ENCODE measurements at places on chromosomes 3 and 15. TPM values are rescaled to one million over a fixed set of nuclear protein-coding genes. Genes with fewer than 3 reads are reported as not detected.
A peak's percentile ranks its signal among the peaks of the same experiment; 100 is the strongest.

CRTC3 gene
- total RNA-seq, result 27.1 TPM

PAK6 gene
- total RNA-seq, result 0.67 TPM

DMXL2 gene
- 4.8 TPM for total RNA-seq

PIF1 gene
- 50.0 TPM for total RNA-seq

MST1 gene
- total RNA-seq, result 11.8 TPM

PARP15 gene
- 14.0 TPM for total RNA-seq

DNA sequence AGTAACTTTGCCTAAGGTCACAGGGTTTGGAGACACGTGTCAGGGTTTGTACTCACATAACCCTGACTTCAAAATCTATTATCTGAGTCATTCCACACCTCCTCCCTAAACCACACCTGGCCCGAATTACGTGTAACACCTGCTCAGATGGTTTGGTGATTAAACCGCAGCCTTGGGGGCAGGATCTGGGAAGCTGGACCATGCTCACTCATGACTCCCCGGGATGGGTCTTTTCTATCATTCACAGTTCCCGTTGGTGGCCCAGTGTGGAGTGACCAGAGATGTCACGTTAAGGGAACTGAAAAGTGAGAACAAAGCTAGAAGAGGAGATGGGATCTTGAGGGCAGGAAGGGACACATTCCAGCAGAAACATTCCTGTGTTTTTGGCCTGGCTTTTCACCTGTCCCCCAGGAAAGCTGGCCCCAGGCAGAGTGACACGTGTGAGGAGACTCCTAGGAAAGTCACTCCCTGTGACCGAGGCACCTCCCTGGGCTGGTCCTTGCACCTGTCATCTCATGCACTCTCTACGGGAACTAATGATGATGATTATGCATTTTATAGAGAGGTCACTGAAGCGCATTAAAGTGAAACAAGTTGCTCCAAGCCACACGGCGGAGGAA is 75.4 kb upstream of the POMGNT2 start:
- H3K36me3 ChIP-seq, result no peaks in the 10 kb centered on the region
- H3K27ac ChIP-seq, result peak overlapping the region; percentile 88
- peaks cover 41% of the 10 kb centered on the region for H3K4me1 ChIP-seq
- H3K27me3 ChIP-seq, result no peaks in the 10 kb centered on the region
- H3K4me3 ChIP-seq, result peak overlapping the region; percentile 10

GRCh38 chr3:143465666-143466065 is 346.1 kb downstream of the CHST2 start:
- no peaks in the 10 kb centered on the region for H3K27me3 ChIP-seq
- H3K36me3 ChIP-seq, result peaks cover 3% of the 10 kb centered on the region
- H3K27ac ChIP-seq, result no peak overlapping the region
- no peak overlapping the region for H3K4me3 ChIP-seq
- DNase-seq, result no peak

GRCh38 chr3:65935724-65936123 is 103.0 kb downstream of the MAGI1 start:
- H3K36me3 ChIP-seq, result no peaks in the 10 kb centered on the region
- no peaks in the 10 kb centered on the region for H3K4me1 ChIP-seq
- H3K4me3 ChIP-seq, result no peak overlapping the region
- H3K27me3 ChIP-seq, result no peaks in the 10 kb centered on the region
- DNase-seq, result no peak
- no peak overlapping the region for H3K27ac ChIP-seq

- H3K4me1 ChIP-seq, result no peaks in the 10 kb centered on the region
- H3K27ac ChIP-seq, result no peak overlapping the region
- peaks cover 9% of the 10 kb centered on the region for H3K27me3 ChIP-seq
These were observed 11.0 kb downstream of the FGD5 start for GRCh38 chr3:14829811-14830210.

- no peak overlapping the region for H3K27ac ChIP-seq
- no peak overlapping the region for H3K4me3 ChIP-seq
- H3K4me1 ChIP-seq, result no peaks in the 10 kb centered on the region
- no peak for DNase-seq
- H3K27me3 ChIP-seq, result no peaks in the 10 kb centered on the region
- H3K36me3 ChIP-seq, result no peaks in the 10 kb centered on the region
These were observed 441.3 kb downstream of the TBL1XR1 start for GRCh38 chr3:176755977-176756376.

- peaks cover 55% of the 10 kb centered on the region for H3K27me3 ChIP-seq
- no peak overlapping the region for H3K4me3 ChIP-seq
- peaks cover 8% of the 10 kb centered on the region for H3K4me1 ChIP-seq
- DNase-seq, result no peak
- H3K27ac ChIP-seq, result no peak overlapping the region
These were observed 1.6 kb downstream of the GNB4 start for GRCh38 chr3:179449636-179450035.

GRCh38 chr3:27728195-27729087 is 6.3 kb upstream of the EOMES start:
- no peak overlapping the region for H3K27ac ChIP-seq
- no peaks in the 10 kb centered on the region for H3K36me3 ChIP-seq
- peak overlapping the region; percentile 63 for H3K4me3 ChIP-seq
- peak; percentile 52 for DNase-seq

- H3K4me1 ChIP-seq, result no peaks in the 10 kb centered on the region
- peaks cover 2% of the 10 kb centered on the region for H3K27me3 ChIP-seq
- H3K4me3 ChIP-seq, result no peak overlapping the region
- no peak for DNase-seq
These were observed 113.7 kb upstream of the AADACL2 start for GRCh38 chr3:151620071-151620470.

- no peak overlapping the region for H3K4me3 ChIP-seq
- DNase-seq, result no peak
- no peaks in the 10 kb centered on the region for H3K27me3 ChIP-seq
- no peaks in the 10 kb centered on the region for H3K4me1 ChIP-seq
These were observed 879.3 kb downstream of the ROBO2 start for GRCh38 chr3:77919244-77919643.

GRCh38 chr15:48671103-48672022 is 25.9 kb upstream of the FBN1 start:
- H3K4me3 ChIP-seq, result no peak overlapping the region
- no peaks in the 10 kb centered on the region for H3K36me3 ChIP-seq
- no peak for DNase-seq

DNA sequence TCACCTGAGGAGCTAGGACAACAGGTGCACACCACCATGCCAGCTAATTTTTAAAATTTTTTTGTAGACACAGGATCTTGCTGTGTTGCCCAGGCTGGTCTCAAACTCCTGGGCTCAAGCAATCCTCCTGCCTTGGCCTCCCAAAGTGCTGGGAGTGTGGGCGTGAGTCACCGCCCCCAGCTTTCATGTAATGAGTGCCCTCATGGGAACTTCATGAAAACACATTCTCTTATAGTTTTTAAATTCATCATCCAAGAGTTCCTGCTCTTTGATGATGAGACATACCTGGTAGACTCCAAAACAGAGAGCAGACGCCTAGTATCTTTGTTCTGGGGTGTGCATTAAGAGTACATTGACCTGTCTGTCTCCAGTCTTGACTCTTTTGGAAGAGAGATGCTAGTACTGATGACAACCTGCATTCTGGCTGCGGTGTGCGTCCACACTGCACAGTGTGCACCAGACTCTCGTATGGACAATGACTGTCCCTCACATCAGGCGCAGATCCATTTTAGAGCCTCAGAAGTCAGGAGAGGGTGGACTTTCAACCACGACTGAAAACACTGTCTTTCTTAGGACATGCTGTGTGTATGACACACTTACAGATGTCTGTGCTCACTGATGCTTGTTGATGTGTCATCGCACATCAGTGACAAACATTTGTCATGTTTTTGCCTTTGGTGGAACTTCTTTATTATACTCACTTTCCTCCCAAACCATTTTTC is 2.0 kb downstream of the NRROS start:
- peak overlapping the region; percentile 86 for H3K4me3 ChIP-seq
- no peaks in the 10 kb centered on the region for H3K27me3 ChIP-seq
- H3K36me3 ChIP-seq, result peaks cover 47% of the 10 kb centered on the region
- H3K4me1 ChIP-seq, result peaks cover 62% of the 10 kb centered on the region

GRCh38 chr3:158569794-158570193 is 1.2 kb upstream of the MLF1 start:
- no peak overlapping the region for H3K4me3 ChIP-seq
- DNase-seq, result no peak
- peaks cover 44% of the 10 kb centered on the region for H3K27me3 ChIP-seq
- H3K36me3 ChIP-seq, result peaks cover 2% of the 10 kb centered on the region
- no peak overlapping the region for H3K27ac ChIP-seq
- peaks cover 10% of the 10 kb centered on the region for H3K4me1 ChIP-seq

DNA sequence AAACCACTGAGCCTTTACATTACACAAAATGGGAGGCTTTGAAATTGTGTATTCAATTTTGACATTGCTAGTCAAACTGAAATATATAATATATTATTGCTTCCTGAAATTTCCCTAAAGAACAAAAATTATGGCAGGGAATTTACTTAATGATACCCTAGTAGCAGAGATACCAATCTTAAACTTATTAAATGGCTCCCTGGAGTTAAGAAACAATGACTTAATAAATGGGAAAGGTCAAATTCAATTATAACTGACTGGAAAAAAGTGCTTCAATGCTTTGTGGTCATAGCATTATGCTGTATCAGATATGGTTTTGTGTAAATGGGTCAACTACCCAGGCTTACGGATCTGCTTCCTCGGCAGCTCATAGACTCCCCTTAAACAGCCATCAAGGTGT is 244.1 kb downstream of the CNTN3 start:
- H3K4me1 ChIP-seq, result no peaks in the 10 kb centered on the region
- H3K27me3 ChIP-seq, result no peaks in the 10 kb centered on the region
- no peak overlapping the region for H3K4me3 ChIP-seq
- H3K27ac ChIP-seq, result no peak overlapping the region

- no peaks in the 10 kb centered on the region for H3K4me1 ChIP-seq
- no peaks in the 10 kb centered on the region for H3K36me3 ChIP-seq
- no peak for DNase-seq
- peaks cover 2% of the 10 kb centered on the region for H3K27me3 ChIP-seq
These were observed 464.2 kb downstream of the MECOM start for GRCh38 chr3:169199283-169199682.

DNA sequence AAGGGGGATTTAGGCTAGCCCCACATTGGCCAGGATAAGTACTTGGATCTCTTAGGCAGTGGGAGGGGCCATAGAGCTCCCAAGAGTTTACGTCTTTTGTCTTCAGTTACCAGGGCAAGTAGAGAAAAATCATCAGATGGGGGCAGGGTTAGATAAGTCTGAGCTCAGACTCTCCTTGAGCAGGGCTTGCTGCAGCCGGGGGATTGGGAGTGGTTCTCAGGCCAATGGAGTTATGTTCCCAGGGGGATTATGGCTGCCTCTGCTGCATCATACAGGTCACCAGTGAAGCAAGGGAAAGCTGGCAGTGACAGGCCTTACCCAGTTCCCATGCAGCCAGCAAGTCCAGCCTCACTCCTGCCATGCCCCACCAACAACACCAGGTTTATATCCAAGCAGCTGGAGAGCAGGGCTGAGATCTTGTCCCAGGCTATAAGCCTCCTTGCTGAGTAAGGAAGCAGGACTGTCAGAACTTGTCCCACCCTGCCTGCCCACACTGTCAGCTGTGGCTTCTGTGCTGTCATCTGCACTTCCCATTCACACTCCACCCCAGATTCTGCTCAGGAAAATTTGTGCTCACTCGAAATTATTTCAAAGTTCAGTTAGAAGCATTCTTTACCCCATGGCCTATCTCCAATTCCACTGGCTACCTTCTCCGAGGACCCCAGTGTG is 215.3 kb downstream of the FAM43A start:
- no peak for DNase-seq
- H3K27me3 ChIP-seq, result peaks cover 29% of the 10 kb centered on the region
- no peak overlapping the region for H3K4me3 ChIP-seq
- peaks cover 3% of the 10 kb centered on the region for H3K36me3 ChIP-seq

DNA sequence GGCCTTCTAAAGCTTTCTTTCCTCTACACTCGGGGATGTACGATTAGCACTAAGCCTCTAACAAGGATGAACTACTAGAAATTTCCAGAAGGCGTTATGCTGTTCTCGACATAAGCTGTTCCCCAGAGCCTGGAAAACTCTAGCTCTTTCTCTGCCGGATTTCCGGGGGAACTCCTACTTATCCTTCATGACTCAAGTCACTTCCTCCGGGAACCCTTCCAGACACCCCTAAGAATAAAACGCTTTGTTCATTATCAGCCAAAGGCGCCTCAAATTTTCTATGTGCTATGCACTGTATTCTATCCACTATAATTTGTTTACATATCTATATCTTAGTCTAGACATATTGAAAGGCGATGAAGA is 455 bp upstream of the SNAP23 start:
- peaks cover 2% of the 10 kb centered on the region for H3K36me3 ChIP-seq
- peak overlapping the region; percentile 90 for H3K27ac ChIP-seq
- H3K4me1 ChIP-seq, result peaks cover 56% of the 10 kb centered on the region
- H3K4me3 ChIP-seq, result peak overlapping the region; percentile 90
- DNase-seq, result no peak

DNA sequence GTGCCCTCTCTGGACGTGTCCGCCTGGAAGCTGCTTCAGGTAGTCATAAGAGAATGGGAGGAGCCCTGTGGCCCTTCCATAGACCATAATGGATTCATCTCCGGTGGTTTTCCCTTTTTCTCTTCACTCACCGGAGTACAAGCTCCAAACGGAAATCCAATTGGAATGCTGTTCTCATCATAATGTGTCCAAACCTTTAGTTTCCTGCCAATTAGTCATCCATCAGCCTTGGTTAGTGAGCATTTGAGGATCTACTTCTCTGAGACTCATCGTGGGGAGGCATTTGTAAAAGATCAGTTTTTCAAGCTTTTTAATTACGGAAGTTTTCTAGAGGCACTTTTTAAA is 34.9 kb downstream of the ABHD2 start:
- H3K27me3 ChIP-seq, result no peaks in the 10 kb centered on the region
- H3K27ac ChIP-seq, result no peak overlapping the region

DNA sequence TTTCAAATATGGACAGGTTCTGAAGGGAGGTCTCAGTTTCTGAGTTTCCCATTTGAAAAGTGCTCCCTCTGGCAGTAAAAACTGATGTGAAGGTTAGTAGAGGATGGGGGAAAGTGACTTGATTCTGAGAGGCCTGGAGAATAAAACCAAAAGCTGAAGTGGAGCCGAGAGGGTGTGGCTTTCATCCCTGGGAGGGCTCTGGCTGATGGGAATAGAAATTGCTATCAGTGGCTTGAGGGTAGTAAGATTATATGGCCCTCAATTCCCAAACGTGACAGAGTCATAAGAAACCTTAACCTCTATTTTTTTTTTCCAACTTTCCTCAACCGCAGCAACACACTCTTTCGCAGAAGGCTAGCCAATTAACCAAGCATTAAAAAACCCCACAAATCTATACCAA is 185.9 kb downstream of the MEIS2 start:
- no peak for DNase-seq
- no peaks in the 10 kb centered on the region for H3K36me3 ChIP-seq
- H3K27ac ChIP-seq, result no peak overlapping the region
- no peaks in the 10 kb centered on the region for H3K27me3 ChIP-seq
- no peak overlapping the region for H3K4me3 ChIP-seq

GRCh38 chr15:95988574-95988887 is 342.0 kb upstream of the NR2F2 start:
- H3K4me3 ChIP-seq, result no peak overlapping the region
- H3K27ac ChIP-seq, result no peak overlapping the region
- no peaks in the 10 kb centered on the region for H3K4me1 ChIP-seq
- peaks cover 16% of the 10 kb centered on the region for H3K27me3 ChIP-seq
- H3K36me3 ChIP-seq, result no peaks in the 10 kb centered on the region
- DNase-seq, result no peak

GRCh38 chr3:189275852-189276251 is 104.1 kb downstream of the TPRG1 start:
- DNase-seq, result no peak
- H3K27me3 ChIP-seq, result no peaks in the 10 kb centered on the region
- H3K4me3 ChIP-seq, result no peak overlapping the region
- H3K27ac ChIP-seq, result no peak overlapping the region
- H3K36me3 ChIP-seq, result no peaks in the 10 kb centered on the region

- no peaks in the 10 kb centered on the region for H3K27me3 ChIP-seq
- peak overlapping the region; percentile 36 for H3K27ac ChIP-seq
- H3K36me3 ChIP-seq, result no peaks in the 10 kb centered on the region
- no peak overlapping the region for H3K4me3 ChIP-seq
- peaks cover 22% of the 10 kb centered on the region for H3K4me1 ChIP-seq
These were observed 18.1 kb upstream of the DOCK3 start for GRCh38 chr3:50656417-50657195.
